ENCODE measurements at places on chromosomes 16 and 17.

DNA sequence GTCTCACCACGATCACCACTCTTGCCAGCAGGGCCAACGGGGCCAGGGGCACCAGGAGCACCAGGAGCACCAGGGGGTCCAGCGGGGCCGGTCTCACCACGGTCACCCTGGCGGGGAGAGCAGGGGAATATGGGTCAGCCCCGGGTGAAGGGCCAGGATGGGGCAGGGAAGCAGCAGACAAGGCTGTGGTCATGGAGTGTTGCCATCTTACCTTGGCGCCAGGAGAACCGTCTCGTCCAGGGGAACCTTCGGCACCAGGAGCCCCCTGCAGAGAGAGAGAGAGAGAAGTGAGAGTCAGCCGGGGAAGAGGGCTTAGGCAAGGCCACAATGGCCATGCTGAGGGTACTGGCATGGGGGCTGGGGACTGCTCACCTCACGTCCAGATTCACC is 12.9 kb downstream of the COL1A1 start:
- DNase-seq: no peak

- no peak for DNase-seq
Observed at GRCh38 chr16:57430955-57431354, 16.2 kb downstream of the CIAPIN1 start.

- no peak for DNase-seq
Observed at GRCh38 chr17:35745246-35745645, 7.8 kb downstream of the GAS2L2 start.

DNA sequence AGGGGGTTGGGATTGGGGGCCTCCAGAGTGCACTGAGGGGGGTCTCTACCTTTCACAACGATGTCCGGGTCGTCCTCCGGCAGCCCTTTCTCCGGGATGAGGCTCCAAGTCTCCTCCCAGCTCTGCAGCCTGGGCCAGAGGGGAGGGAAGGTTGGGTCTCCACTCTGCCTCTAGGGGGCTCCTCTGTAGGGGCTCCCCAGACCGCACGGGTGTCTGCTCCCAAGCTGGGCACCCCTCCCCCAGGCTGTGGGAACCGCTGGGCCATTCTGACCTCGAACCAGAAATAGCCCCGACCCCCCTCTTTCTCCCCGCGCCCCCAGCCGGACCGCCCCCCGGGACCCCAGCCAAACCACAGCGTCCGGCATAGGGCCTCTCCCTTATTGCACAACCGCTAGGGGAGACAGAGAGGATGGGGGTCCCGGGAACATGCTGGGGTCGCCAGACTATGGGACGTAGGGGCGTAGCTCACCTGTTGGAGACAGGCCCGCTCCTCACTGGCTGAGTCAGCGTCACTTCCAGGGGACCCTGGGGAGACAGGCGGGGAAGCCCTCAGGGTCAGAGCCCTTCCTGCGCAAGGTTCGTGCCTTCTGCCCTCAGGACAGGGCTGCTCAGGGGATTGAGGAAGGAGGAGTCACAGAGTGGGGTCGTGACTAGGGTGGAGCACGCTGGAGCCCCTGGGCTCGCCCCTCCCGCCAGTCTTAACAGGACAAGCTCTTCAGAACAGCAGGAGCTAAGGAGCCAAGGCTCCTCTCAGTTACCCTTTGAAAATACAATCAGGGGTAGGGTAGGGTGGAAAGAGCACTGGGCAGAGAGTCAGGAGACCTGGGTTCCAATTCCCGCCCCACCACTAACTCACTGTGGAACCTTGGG is 2.7 kb downstream of the PLEKHH3 start:
- peak; percentile 55 for DNase-seq

DNA sequence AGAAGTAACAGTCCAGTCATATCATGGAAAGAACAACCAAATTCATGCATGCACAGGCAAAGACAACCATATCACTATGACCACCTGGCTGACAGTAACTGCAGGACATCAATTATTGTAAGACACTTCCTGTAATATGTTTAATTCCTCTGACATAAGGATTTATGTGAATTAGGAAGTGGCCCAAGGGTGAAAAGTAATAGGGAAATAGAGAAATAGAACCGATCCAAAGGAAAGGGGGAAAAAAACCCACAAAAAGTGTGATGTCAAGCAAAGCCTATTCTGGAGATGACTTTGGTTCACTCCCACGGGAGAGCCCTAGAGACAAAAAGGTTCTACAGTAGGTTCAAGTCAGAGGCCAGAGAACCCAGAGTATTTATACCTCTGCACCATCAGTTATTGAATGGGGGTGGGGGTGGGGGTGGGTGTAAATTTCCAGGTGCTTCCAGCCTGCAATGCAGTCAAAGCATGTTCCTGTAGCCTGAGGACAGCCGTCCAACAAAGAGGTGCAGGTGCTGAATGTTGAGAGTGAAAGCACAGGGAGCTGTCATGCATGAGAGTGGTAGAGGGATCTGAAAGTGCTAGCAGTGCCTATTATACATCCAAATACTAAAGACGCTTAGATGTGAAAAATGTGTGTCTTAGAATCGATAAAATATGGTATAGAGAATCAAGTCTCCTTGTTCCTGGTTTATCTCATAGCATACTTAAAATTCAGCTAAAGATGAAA is 95.6 kb upstream of the HLF start:
- DNase-seq: no peak

GRCh38 chr17:142102-142661 is 4.8 kb downstream of the SCGB1C2 start:
- peak; percentile 24 for DNase-seq

- DNase-seq: no peak
Observed at GRCh38 chr17:82753201-82753464, 1.3 kb downstream of the TBCD start.

- DNase-seq: peak; percentile 84
Observed at GRCh38 chr17:67390646-67391361, 13.7 kb downstream of the PITPNC1 start.

DNA sequence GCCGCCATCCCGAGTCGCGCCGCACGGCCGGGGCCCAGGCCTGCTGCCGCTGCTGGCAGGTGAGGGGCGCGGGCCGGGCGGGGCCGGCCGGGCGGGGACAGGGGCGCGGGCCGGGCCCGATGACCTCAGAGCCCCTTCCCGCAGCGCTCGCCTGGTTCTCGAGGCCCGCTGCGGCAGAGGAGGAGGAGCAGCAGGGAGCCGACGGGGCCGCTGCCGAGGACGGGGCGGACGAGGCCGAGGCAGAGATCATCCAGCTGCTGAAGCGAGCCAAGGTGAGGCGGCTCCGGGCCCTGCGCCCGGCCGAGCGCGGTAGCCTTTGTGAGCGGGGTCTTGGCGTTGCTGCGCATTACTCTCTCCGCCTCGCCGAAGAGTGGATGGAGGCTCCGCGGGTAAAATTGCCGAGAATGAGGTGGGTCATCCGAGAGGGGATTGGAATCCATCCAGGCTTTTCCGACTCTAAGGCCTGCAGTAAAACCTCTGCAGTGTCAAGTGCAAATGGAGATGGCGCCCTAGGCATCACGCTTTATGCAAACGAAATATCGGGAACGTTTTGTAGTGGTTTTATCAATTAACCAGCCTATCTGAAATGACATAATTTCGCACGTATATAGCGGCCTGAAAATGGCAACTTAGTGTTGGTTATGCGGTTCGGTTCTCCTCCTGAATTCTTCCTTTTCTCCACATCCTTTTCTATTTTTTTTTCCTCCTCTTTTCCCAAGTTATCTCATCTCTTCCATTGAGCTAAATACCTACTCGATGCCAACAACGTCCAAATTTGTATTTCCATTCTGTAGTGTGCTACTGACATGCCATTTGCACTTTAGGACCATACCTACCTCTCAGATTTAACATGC is 577 bp downstream of the TTC19 start:
- peak; percentile 25 for DNase-seq

- DNase-seq: peak; percentile 21
Observed at GRCh38 chr16:85448557-85449190, 164.4 kb upstream of the GSE1 start.

- no peak for DNase-seq
Observed at GRCh38 chr16:2475413-2476344, 752 bp downstream of the TBC1D24 start.

- no peak for DNase-seq
Observed at GRCh38 chr17:65474660-65475059, 86.8 kb downstream of the AXIN2 start.

GRCh38 chr17:82006468-82007227 is 16.0 kb downstream of the CENPX start:
- DNase-seq: peak; percentile 68

GRCh38 chr17:74361230-74362068 is at the start of gene BTBD17:
Gene BTBD17, minus strand, starts transcription at chr17:74361868. Its CDS starts 49 bp downstream, at chr17:74361819.
- DNase-seq: no peak

GRCh38 chr17:28812748-28813377 is 29.7 kb downstream of the FAM222B start:
- DNase-seq: peak; percentile 53

GRCh38 chr16:89565506-89566372 is 5.3 kb downstream of the RPL13 start:
- no peak for DNase-seq

DNA sequence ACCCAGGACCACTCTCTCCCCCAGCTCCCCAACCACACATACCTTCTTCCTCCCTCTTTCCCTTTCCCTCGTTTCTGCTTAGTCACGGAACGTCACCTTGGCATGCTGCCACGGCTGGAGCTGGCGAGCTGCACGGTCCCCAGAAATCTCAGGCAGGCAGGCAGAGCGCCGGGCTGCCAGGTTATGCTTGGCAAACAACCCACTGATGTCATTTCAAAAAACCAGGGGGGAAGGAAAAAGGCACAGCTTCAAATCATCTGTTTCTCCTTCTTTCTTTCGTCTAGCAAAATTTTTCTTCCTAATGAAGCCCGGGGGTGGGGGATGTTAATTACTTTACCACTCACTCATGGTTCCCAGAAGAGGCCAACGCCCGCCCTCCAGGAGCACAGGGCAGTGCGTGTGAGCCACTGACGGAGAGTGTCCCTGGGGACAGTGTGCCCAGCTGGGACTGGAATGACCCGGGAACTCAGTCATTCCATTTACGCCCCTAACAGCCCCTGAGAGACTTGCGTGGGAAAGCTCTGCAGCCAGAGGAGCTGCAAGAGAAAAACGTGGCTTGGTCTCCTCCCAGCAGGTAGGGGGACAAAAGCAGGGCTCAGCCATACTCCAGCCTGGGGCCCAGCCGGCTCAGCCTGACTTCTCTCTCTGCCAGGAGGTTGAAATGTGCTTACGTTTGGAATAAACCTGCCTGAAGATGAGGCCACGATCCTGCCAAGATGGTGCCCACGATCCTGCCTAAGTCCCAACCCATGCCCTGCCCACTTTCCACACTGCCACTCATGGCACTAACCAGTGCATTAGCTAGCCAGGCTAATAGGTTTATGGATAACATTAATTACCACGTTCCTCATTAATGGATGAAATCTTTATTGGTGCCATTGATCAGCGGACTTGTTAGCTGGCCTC is 198.9 kb downstream of the ZFHX3 start:
- DNase-seq: peak; percentile 89

- DNase-seq: peak; percentile 59
Observed at GRCh38 chr17:3879186-3879585, 13.7 kb downstream of the CAMKK1 start.

- DNase-seq: no peak
Observed at GRCh38 chr16:86584071-86584685, 5.8 kb downstream of the FOXL1 start.

DNA sequence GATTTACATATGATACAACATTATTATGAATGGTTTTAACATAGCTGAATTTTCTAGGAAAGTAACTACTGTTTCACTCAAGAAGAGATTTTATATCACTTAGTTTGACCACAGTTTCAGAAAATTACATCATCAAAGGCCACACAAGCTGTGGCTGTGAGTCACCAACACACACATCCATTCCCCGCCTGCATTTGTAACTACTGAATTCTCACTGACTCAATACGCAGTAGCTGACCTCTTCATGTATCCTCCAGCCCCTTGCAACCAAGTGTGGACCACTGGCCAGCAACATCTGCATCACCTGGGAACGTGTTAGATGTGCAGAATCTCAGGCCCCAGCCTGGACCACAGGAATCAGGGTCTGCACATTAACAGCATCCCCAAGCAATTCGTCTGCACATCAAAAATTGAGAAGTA is 197.6 kb downstream of the XYLT1 start:
- DNase-seq: peak; percentile 95

- no peak for DNase-seq
Observed at GRCh38 chr16:85520853-85521521, 92.1 kb upstream of the GSE1 start.

GRCh38 chr17:61338000-61338798 is 61.4 kb upstream of the TBX2 start:
- DNase-seq: peak; percentile 74

DNA sequence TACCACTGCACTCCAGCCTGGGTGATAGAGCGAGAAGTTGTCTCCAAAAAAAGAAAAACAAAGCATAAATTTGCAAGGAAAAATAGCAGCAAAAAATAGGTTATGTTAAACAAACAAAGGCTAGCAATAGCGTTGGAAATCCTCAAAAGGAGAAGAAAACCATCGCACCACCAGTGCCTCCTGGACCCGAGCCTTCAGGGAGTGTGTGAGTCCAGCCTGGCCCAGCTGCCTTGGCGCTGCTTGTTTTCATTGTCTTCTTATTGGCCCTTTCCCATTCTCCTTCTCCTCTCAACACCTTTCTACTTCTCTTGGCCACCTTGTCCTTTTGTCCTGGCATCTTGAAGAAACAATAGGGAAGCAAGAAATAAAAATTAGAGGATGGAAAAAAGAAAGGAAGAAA is 4.5 kb upstream of the UBALD2 start:
- no peak for DNase-seq

DNA sequence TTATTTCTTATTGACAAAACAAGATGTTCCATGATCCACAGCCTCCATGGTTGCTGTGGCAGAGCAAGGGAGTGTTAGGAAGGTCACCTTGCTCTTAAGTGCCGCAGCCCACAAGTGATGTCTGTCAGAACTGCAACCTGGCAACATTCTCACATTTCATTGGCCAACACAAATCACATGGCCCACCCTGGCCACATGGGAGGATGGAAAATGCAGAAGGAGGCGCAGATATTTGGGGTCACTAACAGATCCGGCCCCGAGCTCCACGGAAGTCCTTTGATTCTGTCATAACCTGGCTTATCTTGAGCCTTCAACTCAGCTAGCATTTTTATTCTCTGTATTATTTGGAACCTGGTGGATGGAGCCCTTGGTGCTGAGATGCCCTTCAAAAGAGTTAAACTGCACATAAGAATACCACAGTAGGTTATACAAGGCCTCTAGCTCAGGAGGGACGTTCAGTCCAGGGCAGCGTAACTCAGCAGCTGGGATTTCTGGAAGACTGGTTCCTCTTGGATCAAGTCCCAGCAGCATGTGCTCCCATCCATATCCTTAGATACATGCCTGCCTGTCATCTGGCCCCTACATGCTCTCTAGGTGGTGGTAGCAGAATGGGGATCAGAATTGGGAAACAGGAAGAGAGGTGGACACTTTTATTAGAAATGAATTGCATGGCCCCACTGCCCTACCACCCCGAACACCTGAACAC is 508.1 kb downstream of the HAPSTR1 start:
- no peak for DNase-seq

DNA sequence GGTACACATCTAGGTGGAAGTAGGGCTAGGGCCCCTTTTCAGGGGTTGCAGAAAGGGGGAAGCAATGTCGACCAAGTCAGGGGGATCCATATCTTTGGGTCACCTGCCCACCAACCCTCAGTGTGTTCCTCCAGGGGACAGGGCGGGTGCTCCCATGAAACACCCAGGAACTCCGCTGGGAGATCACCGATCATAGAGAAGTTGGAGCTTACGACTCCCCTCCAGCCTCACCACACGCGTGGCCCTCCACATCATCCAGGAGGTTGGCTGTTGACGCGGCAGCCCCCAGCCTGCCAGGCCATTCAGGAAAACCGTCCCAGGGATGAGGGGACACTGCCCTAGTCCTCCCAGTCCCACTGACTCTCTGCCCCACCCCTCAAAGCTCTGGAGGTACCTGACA is 17.3 kb upstream of the MRPS23 start:
- no peak for DNase-seq

GRCh38 chr16:86393907-86394626 is 116.3 kb upstream of the FOXF1 start:
- no peak for DNase-seq

All from fibroblast of skin of abdomen (primary cell).